DMS79 (cell line): ENCODE measurements at places on chromosomes 12 and 14.

- no peak for DNase-seq
These were observed 98.9 kb downstream of the PLXNC1 start for GRCh38 chr12:94247246-94247645.

GRCh38 chr12:9169979-9170634, 38.1 kb downstream of the PZP start:
- no peak for DNase-seq

DNA sequence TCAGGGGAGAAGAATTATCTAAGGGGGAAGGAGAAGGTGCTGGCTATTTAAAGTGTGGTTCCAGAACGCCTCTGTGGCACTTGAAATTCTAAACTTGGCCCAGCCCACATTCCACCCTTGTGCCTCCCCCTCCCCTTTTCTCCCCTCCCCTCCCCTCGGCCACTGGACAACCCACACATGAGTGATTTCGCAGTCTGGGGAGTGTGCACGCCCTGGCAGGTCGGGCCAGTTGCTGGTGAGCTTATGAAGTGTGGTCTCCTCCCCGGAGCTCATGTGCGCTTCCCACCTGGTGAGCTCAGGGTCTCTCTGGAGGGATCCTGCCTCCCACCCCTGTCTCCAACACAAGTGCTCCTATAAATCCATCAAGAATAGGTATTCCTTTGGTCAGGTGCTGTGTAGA, at the start of gene SLC6A13:
Gene SLC6A13, minus strand, starts transcription at position 20 of the 400 bp plus-strand sequence. CDS start 2,784 bp downstream, outside the sequence.
- DNase-seq = no peak

DNA sequence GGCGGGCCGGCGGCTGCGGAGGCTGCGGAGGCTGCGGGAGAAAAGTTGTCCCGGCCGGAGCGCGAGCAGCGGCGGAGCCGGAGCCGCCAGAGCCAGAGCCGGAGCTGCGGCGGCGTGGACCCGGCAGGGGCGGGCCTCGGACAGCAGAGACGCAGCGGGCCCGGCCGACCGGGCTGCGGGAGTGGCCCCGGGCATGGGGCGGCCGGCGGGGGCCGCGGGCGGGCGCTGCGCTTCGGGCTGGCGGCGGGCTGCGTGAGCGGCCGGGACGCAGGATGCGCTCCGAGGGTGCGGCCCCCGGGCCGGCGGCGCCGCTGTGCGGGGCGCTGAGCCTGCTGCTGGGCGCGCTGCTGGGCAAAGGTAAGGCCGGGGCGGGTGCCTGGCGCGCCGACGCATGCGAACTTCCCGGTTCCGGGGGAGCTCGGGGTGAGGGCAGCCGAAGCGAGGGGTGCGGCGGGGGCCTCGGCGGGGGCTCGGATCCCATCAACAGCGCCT, at the start of gene TMEM132C:
Gene TMEM132C, plus strand, starts transcription at position 40 of the 492 bp plus-strand sequence. Its CDS starts 233 bp downstream, at position 273.
- DNase-seq = no peak

DNA sequence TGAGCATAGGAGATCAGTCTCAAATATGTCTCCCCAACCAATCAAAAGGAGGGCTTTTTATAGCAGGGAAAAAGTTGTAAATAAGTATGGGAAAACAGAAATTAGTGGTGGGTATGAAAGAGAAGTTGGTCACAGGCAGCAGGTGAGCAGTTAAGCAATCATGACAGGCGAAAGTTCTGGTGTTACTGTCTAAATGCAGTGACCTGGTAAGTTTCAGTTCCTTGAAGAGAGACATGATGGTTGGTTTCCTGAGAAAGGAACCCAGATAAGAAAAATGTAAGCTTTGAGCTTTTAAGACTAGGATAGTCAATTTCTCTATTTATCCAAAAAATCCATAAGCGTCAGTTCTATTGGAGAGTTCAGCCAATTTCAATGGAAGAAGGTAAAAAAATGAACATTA, 466.2 kb upstream of the FLRT2 start:
- no peak for DNase-seq

DNA sequence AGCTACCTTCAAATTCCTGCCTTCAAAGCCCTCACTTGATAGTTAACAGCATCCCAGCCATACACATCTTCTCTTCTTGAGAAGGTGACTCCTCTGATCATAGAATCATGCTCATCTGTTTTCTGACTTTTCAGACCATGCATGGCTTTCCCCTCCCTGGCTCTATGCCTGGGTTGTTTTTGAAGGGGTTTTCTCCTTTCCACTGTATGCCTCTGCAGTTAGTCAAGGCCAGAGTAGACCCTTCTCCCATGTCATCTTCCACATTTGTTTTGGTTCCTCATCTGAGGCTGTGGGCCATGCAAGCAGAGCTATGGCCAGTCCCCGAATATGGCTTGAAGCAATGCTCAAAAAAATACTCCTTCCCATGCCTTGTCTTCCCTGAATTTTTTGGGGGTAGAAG, 14.3 kb upstream of the MCRS1 start:
- DNase-seq = no peak

DNA sequence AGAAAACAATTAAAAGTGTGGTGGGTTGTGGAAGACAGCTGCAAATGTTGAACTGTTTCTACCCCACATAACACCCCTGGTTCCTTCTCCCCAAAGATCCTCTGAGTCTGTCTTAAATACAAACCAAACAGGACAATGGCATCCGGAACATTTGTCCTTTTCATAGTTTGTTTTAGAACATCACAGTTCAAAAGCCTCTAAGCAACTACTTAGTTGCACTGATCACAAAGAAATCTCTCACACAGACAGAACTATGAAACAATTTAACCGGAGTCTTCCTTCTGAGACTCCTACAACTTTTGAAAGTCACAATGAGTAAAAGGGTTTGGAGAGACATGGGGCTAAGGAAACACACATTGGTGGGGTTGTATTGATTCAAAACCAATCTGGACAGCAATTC, 125.6 kb downstream of the SLC25A21 start:
- no peak for DNase-seq

DNA sequence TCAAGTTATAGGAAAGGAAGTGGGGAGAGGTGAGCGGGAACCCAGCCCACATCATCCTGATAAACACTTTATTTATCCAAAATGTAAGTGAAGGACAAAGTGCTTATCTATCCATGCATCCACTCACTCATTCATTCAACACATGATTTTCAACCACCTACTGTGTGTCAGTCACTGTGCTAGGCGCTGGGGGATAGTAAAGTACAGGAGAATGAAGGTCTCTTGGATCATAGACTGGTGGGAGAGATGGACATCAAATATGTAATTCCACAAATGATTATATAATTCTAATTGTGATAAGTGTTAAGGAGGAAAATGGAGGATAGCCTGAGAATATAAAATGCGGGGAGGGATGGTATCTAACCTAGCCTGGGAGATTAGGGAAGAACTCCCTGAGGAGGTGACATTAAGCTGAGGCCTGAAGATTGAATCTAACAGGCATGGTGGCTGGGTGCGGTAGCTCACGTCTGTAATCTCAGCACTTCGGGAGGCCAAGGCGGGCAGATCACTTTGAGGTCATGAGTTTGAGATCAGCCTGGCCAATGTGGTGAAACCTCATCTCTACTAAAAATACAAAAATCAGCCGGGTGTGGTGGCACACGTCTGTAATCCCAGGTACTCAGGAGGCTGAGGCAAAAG, 41.3 kb upstream of the CHST11 start:
- DNase-seq = no peak

DNA sequence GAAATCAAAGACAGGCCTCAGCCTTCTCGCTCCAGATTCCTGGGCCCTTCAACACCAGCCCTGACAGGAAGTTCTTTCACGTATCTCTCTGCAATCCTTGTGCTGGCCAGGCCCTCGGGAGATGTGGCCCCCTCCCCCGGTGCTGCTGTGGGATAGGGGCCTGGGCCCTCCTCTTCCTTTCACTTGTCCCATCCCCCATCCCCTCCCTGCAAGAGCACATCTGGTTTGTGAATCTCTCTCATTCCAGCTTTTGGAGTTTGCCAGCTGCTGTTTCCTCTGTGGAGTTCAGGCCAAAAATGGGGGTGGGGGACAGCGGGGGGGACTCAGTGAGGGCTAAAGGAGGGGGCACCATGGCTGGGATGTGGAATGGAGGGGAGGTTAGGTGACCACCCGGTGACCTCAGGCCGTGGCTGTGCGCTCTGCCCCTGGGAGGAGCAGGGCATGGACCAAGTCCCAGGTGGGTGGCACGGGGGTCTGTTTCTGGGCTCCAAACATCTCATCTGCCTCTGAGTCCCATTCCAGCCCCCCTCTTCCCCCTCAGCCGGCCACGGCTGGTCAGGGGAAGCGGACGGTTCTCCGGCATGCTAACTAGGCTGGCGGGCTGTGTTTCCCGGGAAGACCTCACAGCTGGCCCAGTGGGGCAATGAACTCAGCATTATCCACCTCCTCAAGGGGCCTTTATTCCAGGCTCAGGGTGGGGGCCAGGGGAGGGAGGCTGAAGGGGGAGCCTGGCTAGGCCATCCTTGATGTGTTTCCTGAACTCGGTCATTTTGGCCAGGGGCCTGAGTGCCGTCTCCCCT, 7.4 kb downstream of the LRP1 start:
- DNase-seq = no peak

- no peak for DNase-seq
These were observed 12.5 kb upstream of the KSR2 start for GRCh38 chr12:117981267-117981666.

DNA sequence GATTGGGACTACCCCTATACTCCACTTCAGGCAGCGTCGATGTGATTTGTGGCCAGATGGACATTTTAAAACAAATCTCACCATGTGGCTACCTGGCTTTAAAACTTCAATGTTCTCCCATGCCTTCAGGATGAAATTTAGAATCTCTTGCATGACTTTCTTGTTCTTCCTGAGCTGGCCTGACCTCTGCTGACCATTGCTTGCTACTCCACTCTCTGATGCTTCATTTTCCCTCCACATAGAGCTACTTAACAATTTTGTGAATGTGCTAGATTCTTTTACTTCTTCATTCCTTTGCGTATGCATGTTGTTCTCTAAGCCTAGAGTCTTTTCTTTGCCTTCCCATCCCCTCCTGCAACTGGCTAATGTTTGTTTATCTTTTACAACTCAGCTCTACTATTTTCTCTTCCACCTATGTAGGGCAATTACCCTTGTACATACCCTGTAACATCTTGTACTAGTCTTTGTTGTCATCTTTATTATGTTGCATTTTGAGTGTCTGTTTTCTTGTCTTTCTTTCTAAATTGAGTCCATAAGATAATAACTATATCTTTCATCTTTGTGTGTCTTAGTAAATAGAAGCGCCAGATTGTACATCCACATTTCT, 41.2 kb downstream of the YLPM1 start:
- DNase-seq = no peak

DNA sequence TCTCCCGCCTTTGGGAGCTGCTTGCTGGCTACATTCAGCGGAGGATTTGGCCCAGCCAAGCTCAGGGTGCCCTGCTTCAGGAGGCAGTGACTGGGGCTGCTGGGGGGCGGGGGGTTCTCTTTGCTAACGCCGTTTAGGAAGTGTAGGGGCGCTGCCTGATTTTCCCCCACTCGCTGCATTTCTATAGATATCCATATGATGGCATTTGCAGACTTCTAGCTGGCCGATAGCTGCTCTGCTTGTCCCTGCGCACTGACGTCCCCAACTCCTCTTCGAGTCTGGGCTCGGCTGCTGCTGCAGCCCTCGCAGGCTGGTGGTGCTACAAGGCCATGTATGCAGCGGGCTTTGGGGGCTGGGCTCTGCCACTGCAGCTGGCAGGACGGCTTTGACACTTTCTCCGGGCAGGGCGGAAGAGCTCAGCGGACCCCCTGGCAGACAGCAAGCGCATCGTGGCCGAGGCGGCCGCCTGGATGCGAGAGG, 3.1 kb downstream of the LRFN5 start:
- peak; percentile 97 for DNase-seq

DNA sequence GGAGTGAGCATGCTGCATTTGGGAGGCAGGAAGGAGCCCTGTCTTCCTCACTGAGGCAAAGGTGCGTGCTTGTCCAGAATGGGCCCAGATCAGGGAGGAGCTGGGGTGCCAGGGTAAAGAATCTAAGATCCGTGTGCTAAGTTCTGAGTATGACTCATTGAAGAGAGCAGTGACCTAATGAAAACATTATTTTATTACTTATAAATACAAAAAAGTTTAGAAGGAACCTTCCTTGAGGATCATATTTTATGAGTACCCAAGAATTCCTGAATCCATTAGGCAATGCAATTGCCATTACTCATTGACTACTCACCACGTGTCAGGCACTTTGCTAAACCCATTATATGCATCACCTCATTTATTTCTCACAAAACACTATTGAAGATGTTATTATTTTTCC, 264.7 kb downstream of the EGLN3 start:
- no peak for DNase-seq

- no peak for DNase-seq
These were observed 11.4 kb downstream of the ANKRD9 start for GRCh38 chr14:102497998-102498677.

DNA sequence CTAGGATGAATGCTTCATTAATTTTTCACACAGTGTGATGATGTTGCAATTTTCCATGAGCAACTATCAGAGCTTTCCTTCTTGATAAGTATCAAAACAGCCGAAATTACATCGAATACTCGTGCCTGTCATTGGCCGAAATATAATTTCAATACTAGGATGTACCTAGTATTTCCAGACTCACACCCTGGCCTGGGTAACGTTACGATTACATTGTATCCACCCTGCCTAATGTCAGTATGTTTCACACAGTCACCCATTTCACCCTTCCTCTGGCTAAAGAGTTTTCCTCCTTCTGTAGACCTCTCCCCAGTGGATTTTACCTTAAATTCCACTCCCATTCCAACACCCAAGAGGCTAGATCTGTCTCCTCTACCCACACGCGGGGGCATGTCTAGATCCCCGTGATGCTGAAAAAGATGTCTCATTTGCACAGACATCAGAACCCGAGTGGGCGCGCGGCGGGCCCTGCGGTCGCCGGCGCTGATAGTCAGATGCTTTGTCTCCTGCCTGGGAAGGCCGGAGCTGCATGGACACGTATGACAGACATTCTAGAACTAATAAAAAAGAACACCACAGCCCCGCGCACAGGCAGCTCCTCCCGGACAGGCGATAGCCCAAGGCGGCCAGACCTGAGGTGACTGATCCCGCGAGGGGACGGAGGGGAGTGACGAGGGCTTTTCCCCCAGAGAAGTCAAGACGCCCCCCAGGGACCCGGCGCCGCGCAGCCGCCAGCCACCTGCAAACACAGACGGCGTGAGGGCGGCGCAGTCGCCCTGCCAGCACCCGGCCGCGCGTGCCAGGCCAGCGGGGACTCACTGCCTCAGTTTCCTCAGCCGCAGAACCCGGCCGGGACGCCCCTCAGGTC, 723 bp downstream of the KIF21A start:
- peak; percentile 6 for DNase-seq
